Activated naive CD8-positive, alpha-beta T cell treated with anti-CD3 and anti-CD28 coated beads, Interleukin-2, amount 10 ng/mL, durations not matched to agents 7 days and 5 days (primary cell): ENCODE measurements at places on chromosomes 2 and 18. TPM values are rescaled to one million over a fixed set of nuclear protein-coding genes. Genes with fewer than 3 reads are reported as not detected.

DNA sequence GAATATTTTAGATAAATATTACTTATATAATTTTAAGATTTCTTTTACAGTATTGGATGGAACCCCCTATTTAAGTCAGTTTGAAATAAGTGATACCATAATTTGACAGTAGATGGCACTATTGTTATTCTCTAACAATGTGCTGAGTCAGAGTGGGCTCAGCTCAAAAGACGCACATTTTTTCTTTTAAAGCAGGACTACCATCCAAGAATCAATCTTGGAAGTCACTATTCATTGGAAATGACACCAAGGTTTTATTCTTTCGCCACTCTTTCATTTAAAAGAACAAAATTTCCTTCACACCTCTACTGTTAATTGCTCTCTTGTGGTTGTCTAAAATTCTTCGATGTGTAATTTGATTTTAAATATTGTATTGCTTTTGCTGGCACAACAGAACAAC lies 32.6 kb upstream of the SPAG16 start:
- H3K27me3 ChIP-seq: peaks cover 7% of the 10 kb centered on the region
- H3K27ac ChIP-seq: no peak overlapping the region
- DNase-seq: no peak
- H3K4me3 ChIP-seq: no peak overlapping the region

GRCh38 chr2:102020596-102021170 lies 28.9 kb downstream of the IL1R2 start:
- H3K4me1 ChIP-seq: peaks cover 4% of the 10 kb centered on the region
- no peaks in the 10 kb centered on the region for H3K36me3 ChIP-seq
- DNase-seq: peak; percentile 85
- H3K27ac ChIP-seq: no peak overlapping the region

DNA sequence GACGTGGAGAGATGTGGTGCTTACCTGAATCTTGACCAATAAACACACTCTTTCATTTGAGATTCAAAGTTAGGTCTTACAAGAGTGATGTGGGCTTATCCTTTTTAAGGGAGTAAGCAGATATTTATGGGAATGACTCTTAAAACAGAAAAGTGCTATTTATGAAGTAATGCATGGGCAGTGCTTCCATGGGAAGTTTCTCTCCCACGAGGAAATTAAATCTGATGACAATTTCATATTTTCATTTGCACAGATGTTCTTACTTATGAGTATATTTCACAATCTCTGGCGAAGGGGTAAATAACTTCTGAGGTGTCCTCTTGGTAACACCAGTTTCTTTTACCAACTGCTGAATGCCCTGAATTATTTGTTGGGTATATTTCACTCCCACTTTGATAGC lies 21.0 kb downstream of the PNPT1 start:
- no peak overlapping the region for H3K4me3 ChIP-seq
- H3K27ac ChIP-seq: no peak overlapping the region
- no peaks in the 10 kb centered on the region for H3K27me3 ChIP-seq

- H3K27ac ChIP-seq: no peak overlapping the region
- no peak overlapping the region for H3K4me3 ChIP-seq
- peaks cover 2% of the 10 kb centered on the region for H3K27me3 ChIP-seq
- no peaks in the 10 kb centered on the region for H3K36me3 ChIP-seq
- no peak for DNase-seq
Observed at GRCh38 chr2:138079976-138080375, 115.7 kb downstream of the HNMT start.

- no peak overlapping the region for H3K4me3 ChIP-seq
- H3K27me3 ChIP-seq: no peaks in the 10 kb centered on the region
- H3K27ac ChIP-seq: no peak overlapping the region
- DNase-seq: no peak
Observed at GRCh38 chr2:231299267-231299666, 96.2 kb upstream of the B3GNT7 start.

- H3K36me3 ChIP-seq: no peaks in the 10 kb centered on the region
- no peak overlapping the region for H3K4me3 ChIP-seq
- H3K27me3 ChIP-seq: no peaks in the 10 kb centered on the region
- no peak for DNase-seq
Observed at GRCh38 chr18:27363872-27364271, 178.8 kb upstream of the CHST9 start.

The TANC1 gene
- total RNA-seq: 0.33 TPM

DNA sequence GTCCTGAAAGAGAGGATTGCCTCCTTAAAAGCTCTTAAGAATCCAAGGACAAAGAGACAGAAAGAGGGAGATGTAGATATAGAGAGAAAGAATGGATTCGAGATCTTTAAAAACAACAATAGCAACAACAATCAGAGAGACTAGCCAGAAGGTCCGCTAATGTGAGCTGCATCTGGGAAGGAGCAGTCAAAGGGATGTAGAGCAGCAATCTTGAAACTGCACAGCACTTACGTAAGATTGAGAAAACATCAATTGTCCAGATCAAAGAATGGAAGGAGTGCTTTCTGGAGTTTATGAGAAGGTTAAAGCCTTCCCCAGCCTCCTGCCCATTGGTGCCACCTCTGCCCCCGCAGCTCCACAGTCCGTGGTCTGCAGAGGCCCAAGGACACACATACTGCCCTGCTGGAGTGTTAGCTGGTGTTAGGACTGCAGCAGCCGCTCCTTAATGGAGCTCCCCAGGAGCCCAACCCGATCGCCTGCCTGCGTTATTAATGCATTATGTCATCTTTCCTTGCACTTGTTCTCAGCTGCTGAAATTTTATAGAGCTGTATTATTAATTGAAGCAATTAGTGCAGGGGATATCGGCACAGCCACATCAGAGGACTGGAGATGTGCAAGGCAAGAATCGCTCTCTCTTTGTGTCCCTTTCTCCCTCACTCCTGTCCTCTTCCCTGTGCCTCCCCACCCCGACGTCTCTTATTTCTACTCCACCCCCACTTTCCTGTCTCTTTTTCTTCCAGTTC lies 94.2 kb upstream of the STPG4 start:
- no peak overlapping the region for H3K4me3 ChIP-seq
- H3K36me3 ChIP-seq: no peaks in the 10 kb centered on the region
- H3K27ac ChIP-seq: no peak overlapping the region

DNA sequence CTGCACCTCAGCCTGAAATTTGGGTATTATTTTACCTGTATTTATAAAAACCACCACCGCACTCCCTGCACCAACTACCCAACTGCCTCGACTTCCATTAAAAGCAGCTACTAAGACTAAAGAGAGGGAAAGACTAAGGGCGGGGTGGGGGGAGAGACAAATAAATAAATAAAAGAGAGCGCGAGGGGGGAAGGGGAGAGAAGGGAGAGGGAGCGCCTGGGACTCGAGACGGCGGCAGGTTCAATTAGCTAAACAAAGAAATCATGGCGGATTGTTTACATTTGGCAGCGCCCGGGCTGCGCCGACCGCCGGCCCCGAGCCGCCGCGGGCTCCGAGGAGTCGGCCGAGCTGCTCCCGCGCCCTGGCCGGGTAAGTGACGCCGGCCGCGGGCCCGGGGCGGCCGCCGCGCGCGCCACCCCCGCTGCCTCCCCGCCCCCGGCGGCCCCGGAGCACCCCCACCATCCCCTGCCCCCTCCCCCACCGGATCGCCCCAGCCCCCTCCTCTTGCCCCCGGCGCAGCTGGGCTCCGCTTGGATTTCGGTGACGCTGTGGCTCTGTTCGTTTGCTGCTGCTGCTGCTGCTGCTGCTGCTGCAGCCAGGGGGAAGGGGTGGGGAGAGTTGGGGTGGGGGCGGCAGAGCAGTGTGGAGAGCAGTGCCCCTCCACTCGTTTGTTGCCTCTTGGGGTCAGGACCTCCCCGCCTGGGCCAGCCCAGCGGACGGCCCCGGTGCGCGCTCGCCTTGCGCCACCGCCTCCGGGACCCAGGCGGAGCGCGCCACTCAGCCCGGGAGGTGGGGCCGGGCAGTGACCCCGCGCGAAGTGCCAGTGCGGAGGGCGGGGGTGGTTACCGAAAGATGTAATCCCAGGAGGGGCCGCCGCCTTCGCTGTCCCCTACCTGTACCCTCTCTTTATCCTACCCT lies 187.2 kb upstream of the FANCL start:
- H3K4me1 ChIP-seq: peaks cover 2% of the 10 kb centered on the region
- no peak overlapping the region for H3K27ac ChIP-seq
- H3K27me3 ChIP-seq: peaks cover 56% of the 10 kb centered on the region
- peak overlapping the region; percentile 78 for H3K4me3 ChIP-seq
- H3K36me3 ChIP-seq: peaks cover 1% of the 10 kb centered on the region

The HTR2B gene
- not detected for total RNA-seq

DNA sequence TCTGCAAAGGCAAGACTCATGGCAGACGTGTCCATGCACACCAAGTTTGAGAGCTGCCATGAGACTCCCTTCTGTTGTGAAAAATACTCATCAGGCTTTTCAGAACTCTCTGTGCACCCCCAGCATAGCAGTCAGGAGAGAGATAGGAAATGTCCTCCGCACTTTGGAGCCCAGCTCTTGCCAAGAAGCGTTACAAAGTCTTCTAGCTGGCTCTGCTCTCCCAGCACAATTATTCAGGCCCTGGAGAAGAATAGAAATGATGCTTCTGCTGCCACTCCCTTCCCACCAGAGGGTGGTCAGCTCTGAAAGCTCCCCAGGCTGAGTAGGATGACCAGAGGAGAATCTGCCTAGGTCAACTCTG lies 594.4 kb upstream of the ID2 start:
- H3K4me1 ChIP-seq: no peaks in the 10 kb centered on the region
- no peaks in the 10 kb centered on the region for H3K27me3 ChIP-seq
- peaks cover 1% of the 10 kb centered on the region for H3K36me3 ChIP-seq

GRCh38 chr2:54386585-54386984 lies 69.5 kb upstream of the SPTBN1 start:
- H3K4me1 ChIP-seq: peaks cover 2% of the 10 kb centered on the region
- H3K27ac ChIP-seq: no peak overlapping the region
- H3K4me3 ChIP-seq: no peak overlapping the region
- H3K27me3 ChIP-seq: no peaks in the 10 kb centered on the region

- H3K4me3 ChIP-seq: no peak overlapping the region
- DNase-seq: no peak
- peaks cover 78% of the 10 kb centered on the region for H3K27me3 ChIP-seq
Observed at GRCh38 chr2:183035298-183035953, 2.8 kb downstream of the NCKAP1 start.

- no peak for DNase-seq
- peaks cover 2% of the 10 kb centered on the region for H3K36me3 ChIP-seq
- peak overlapping the region; percentile 98 for H3K4me3 ChIP-seq
- H3K27me3 ChIP-seq: no peaks in the 10 kb centered on the region
Observed at GRCh38 chr2:47903781-47904490, 2.4 kb downstream of the FBXO11 start.

GRCh38 chr2:16958266-16958665 lies 292.6 kb upstream of the CYRIA start:
- no peak for DNase-seq
- H3K27ac ChIP-seq: no peak overlapping the region
- H3K36me3 ChIP-seq: no peaks in the 10 kb centered on the region
- no peaks in the 10 kb centered on the region for H3K4me1 ChIP-seq

The SERPINB13 gene
- total RNA-seq: not detected

The SERPINB10 gene
- total RNA-seq: not detected

The PFN4 gene
- total RNA-seq: not detected

The SH2D6 gene
- total RNA-seq: 0.94 TPM

DNA sequence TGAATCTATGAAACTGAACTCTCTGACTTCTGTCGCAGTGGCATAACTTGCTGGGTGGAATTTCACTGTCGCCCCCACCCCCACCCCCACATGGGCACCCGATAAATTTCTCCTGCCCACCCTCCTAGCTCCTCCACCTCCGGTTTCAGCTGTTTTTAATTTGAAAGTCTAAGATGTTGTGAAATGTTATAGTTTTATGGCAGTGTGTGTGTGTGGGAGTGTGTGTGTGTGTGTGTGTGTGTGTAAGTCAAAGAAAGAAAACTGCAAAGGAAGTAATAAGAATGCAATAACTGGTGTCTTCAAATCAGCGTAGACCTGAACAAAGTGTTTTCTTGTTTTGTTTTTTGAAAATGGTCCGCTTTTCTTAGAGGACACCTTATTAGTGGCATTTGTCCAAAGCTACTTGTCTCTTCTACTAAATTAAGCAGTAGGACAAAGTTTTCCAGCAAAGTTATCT lies 388 bp downstream of the DTNA start:
- H3K27ac ChIP-seq: no peak overlapping the region
- H3K4me1 ChIP-seq: no peaks in the 10 kb centered on the region
- no peaks in the 10 kb centered on the region for H3K36me3 ChIP-seq
- H3K27me3 ChIP-seq: peaks cover 4% of the 10 kb centered on the region
- no peak for DNase-seq

DNA sequence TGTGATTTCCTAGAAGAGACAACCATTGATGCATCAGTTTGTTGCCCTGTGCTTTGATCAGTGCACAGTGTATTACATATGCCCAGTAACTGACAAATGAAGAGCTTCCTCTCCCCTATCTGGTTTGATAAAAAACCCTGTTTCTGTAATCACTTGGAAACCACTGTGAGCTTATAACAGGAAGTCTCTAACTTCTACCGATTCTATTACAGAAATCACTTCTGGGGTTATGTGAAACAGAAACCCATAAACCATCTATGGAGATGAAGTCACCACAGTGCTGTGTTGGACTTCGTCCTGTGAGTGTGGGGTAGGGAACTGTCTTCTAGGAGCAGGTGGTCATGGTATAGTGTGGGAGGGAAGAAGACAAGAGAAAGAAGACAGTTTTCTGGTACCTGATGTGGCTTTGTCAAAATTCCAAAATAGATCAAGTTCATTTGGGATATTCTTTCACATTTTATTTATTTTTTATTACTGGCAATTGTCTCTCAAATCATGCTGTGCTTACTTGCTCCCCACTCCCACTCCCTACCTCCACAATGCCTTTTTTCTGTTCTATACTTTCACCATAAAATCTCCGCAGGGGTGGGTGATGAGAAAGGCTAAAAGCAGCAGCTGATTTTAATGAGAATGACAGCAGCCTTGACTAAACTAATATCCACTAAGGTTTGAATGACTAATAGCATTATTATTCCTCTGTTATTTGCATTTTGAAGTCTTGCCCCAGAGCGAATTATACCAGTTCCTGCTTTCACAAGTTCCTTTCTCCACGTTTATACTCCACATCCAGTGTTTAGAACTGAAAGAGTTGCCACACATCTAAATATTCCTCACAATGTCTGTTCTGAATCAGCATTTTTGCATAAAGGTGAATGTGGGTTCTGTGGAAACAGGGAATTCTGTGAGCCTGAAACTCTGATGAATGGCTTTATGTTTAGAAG lies 41.7 kb upstream of the RND3 start:
- H3K4me1 ChIP-seq: peaks cover 1% of the 10 kb centered on the region
- H3K36me3 ChIP-seq: no peaks in the 10 kb centered on the region
- H3K27ac ChIP-seq: no peak overlapping the region
- DNase-seq: no peak
- H3K4me3 ChIP-seq: no peak overlapping the region

GRCh38 chr2:151637271-151637781 lies 97.0 kb downstream of the NEB start:
- peak overlapping the region; percentile 94 for H3K27ac ChIP-seq
- peak; percentile 57 for DNase-seq
- H3K27me3 ChIP-seq: no peaks in the 10 kb centered on the region
- peaks cover 5% of the 10 kb centered on the region for H3K36me3 ChIP-seq

The CCDC102B gene
- 4.7 TPM for total RNA-seq

GRCh38 chr2:7962161-7962560 lies 719.7 kb upstream of the ID2 start:
- H3K4me3 ChIP-seq: no peak overlapping the region
- H3K36me3 ChIP-seq: no peaks in the 10 kb centered on the region
- no peak for DNase-seq
- no peaks in the 10 kb centered on the region for H3K4me1 ChIP-seq

The SKA1 gene
- total RNA-seq: 27.8 TPM
